HT1080 (cell line): ENCODE measurements at places on chromosomes 4 and X. TPM values are rescaled to one million over a fixed set of nuclear protein-coding genes. Genes with fewer than 3 reads are reported as not detected.
A peak's percentile ranks its signal among the peaks of the same experiment; 100 is the strongest.

IL3RA gene
- total RNA-seq: not detected in 2 replicates

FAM9C gene
- total RNA-seq: not detected in 2 replicates

PAGE2 gene
- total RNA-seq: not detected in 2 replicates

FAM9B gene
- 0.05 TPM in 1 of 2 replicates, not detected in the other for total RNA-seq

SPRY1 gene
- 0.60 and 0.66 TPM in 2 replicates for total RNA-seq

GRCh38 chr4:86544310-86544966 lies 49.7 kb upstream of the PTPN13 start:
- no peak for DNase-seq

DNA sequence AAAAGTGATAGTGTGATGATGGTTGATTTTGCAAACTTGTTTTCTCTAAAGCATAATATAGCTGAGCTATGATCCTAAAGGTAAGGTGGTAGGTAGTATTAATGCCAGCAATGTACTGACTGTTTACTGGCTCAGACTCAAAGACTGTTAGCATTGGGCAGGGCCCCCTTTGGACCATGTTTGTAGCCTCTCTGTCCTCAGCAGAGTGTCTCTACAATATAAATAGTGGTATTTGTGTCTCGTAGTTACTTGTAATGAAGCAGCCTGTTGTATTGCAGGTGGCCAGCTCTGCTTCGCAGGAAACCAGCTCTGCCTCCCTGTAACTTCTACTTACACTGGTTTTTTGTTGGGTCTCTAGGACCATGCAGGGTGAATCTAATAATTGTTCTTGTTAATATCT lies 70.5 kb downstream of the ARHGAP10 start:
- no peak for DNase-seq

- DNase-seq: peak; percentile 46
Observed at GRCh38 chr4:7155590-7156071, 36.7 kb upstream of the SORCS2 start.

- DNase-seq: no peak
Observed at GRCh38 chr4:53935780-53936179, 128.6 kb downstream of the CHIC2 start.

GRCh38 chrX:14936561-14936960 lies 63.3 kb downstream of the MOSPD2 start:
- peak; percentile 79 for DNase-seq

- no peak for DNase-seq
Observed at GRCh38 chr4:112979881-112980421, 69.5 kb upstream of the ANK2 start.

- DNase-seq: peak; percentile 6
Observed at GRCh38 chr4:85708468-85708867, 233.5 kb downstream of the ARHGAP24 start.

DNA sequence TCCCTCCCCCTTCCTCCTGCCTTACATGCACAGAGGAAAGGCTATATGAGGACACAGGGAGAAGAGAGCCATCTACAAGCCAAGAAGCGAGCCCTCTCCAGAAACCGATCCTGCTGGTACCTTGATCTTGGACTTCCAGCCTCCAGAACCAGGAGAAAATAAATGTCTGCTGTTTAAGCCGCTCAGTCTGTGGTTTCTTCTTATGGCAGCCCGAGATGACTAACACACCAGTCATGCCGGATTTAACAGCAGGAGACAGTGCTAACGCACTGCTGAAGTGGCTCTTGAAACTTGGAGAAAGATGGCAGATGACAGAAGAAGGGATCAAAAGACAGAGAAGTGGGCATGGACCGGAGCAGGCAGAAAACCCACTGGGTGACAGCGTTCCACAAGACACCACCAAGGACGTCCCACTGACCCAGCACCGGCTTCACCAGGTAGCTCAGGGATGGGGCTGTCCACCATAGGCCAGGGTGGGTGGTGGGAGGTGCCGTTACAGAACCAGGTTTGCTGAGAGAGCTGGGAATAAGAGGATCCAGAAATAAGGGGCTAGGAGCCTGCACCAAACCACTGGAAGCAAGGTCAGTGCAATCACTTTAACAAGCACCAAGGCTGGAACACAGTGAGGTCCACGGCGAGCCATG lies 6.2 kb upstream of the MAN2B2 start:
- DNase-seq: peak; percentile 87

DNA sequence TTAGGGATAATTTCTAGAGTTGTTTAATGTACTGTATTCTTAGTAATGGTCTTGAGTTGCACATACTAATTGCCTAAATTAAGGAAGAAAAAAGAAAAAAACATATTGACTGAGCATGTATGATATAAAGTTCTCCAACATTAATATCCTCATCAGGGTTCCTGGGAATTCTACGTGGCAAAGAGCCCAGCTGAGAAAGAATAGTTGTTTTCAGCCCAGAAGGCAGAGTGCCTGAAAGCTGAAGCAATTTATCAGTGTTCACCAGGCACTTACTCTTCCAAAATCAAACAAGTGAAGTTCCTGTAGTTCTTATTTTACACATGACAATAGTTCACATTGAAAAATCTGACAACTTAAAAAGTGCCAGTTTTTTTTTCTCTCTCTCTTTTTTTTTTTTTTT lies 27.7 kb downstream of the YIPF7 start:
- DNase-seq: no peak
